ENCODE measurements at places on chromosomes 4 and X.

GRCh38 chr4:158133551-158133950 is 39.3 kb downstream of the GASK1B start:
- no peak for DNase-seq

DNA sequence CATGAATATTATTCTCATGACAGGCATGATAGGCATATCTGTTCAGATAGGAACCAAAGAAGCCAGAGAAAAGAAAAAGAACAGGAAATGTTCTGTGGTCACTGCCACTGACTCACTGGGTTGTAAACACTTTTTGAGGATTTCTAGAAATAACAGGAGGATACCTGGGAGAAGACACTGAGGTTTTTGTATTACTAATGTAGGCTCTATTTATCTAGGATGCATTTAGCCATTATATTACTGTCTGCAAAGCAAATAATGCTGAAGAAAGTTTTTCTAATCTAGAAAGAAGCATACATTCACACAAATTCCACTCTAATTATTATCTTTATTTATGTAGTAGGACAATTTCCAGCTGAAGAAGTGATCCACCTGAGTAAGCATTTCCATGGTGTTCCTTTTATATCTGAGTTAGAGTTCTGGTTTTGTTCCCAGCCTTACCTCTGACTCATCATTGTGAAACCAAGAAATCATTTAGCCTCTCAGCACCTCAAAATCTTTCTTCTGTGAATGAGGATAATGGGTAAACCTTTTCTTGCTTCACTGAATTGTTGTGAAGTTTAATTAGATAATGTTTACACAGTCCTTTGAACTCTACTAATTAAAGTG is 40.2 kb upstream of the EPGN start:
- DNase-seq = peak; percentile 44

DNA sequence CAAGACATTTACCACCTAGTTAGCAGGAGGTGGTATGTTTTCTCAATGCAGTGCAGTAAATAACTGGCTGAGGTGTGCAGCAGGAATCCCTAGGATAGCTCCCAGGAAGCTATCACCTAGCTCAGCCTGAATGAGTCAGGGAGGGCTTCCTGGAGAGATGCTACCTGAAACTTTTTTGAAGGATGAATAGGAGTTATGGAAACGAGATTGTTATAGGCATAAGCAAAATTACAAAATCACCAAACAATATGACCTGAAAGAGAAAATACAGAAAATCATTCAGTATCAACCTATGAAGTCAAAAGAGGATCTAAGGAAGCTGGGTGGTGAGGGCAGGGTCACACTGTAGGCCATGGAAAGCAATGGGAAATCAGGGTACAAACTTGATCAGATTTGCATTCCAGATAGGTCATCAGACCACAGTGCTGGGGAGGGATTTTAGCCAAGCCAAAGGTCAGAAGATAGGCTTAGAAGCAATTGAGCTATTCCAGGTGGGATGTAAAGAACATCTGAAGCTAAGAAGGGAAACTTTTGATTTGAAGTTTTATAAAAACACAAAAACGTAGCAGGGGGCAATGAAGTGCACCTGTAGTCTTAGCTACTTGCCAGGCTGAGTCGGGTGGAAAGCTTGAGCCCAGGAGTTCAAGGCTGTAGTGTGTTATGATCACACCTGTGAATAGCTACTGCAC is 11.3 kb downstream of the AREG start:
- DNase-seq = no peak

DNA sequence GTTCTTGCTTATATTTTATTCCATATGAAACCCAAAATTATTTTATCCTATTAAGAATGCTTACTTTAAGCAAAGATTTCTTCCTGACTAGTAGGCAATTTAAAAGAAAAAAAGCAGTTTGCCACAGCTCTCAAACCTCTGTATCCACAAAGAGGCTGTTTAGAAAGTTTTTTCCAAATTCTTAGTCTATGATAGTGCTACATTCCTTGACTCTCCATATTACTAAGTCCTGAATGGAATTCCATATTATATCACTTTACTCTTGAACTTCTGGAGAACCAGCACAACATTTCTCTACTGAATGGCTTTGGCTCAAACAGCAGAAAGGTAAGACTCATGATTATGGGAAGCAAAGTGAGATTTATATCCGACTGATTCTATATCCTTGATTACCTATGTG is 8.3 kb downstream of the SLC10A6 start:
- peak; percentile 15 for DNase-seq

DNA sequence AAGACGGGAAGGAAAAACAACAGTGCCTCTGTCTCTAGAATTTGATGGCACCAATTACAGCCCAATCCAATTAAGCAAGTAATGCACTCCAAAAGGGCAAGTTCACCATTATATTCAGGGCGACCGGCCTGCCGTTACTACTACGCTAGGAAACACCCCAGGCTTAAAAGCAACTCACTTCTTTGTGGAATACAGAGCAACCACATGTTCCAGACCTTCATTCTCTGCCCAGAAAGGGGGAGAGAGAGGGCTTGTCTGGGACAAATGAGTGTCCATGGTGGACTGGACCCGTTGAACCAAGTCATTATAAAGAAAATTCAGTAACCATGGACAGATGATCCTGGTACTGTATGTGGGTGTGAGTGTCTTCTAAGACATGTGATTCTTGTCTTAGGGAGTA is 1.6 kb downstream of the KDR start:
- DNase-seq = no peak

DNA sequence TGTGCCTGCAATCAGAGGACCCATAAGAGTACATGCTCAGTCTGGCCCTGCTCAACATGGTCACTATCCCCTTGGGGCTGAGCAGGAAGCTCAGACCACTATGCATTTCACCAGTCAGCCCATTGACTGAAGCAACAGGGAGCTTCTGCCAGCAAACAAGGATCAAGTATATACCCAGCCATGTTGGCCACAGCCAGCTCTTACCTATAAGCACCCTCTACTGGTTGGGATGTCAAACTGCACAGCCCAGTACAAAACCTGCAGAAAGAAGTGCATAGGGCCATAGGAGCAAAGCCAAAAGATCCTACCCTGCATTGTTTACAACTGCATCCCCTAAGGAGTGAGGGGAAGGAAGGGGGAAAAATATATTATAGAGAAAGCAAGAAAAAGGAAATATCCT is 214.4 kb upstream of the CPEB2 start:
- peak; percentile 32 for DNase-seq

GRCh38 chrX:133477986-133478385 is 62.7 kb upstream of the GPC4 start:
- peak; percentile 33 for DNase-seq

DNA sequence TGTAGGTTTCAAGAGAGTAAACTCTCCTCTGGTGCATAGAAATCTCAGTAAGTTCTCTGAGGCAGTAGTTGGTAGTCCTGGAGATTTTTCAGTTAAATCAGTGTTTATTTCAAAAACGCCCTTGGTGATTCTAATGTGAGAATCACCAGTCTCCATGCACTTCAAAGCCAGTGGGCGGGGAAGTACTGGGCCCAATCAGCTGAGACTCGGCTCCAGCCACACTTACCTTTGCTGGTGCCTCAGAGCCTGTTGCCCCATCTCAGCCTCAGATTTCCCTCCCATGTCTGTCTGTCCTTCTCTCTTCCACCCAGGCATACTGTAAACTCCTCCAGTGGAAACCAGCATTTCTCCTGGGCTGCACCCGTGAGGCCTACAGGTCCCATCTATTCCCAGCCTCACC is 7.4 kb upstream of the MGST2 start:
- no peak for DNase-seq

GRCh38 chr4:103264905-103265304 is 66.8 kb upstream of the CENPE start:
- DNase-seq = no peak

DNA sequence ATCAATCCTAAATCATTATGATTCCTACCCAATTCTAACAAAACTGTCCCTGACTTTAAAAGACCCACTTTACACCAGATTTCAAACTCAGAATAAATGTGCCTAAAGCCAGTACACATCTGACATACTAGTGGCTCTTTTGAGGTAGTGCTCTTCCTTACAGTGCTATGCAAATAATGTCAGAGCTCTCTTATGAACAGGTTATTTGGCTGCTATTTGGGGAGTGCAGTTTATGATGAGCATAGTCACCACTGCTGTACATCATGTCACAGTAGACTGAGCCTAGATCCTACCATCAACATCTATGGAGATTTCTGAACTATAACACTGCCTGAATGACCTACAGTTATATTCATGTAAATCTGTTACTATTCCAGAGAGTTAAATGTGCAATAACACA is 50.4 kb upstream of the PAGE5 start:
- no peak for DNase-seq

DNA sequence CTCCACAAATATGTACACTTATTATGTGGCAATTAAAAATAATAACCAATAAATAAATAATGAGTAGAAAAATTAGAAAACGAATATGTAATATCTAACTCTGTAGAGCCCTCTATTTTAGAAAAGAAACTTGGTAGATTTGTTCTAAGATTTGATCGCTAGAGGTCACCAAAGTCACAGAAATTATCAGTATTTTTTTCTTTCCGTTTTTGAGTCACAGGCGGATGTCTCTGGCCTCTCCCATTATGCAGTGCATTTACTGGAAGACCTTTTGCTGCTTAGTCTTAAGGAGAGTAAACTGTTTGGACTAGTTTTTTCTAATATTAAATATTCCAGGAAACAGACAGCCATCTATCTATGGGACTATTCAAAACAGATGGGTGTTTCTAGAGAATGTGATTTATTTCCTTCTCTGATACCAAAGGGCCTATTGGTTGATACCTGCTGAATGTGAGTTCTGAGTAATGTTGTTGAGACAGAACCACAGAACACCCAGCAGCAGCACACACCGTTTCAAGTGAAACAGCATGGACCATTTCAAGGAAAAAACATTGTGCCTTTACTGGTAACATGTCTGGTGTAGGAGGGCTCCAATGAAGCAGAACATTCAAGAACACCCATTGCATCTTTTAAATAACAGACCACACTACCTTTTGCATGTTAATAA is 34.0 kb upstream of the GYPA start:
- DNase-seq = peak; percentile 67

- DNase-seq = no peak
Measured at GRCh38 chrX:146707781-146708180, 101.8 kb upstream of the CXorf51B start.

GRCh38 chr4:6199422-6199921 is 877 bp downstream of the JAKMIP1 start:
- no peak for DNase-seq

DNA sequence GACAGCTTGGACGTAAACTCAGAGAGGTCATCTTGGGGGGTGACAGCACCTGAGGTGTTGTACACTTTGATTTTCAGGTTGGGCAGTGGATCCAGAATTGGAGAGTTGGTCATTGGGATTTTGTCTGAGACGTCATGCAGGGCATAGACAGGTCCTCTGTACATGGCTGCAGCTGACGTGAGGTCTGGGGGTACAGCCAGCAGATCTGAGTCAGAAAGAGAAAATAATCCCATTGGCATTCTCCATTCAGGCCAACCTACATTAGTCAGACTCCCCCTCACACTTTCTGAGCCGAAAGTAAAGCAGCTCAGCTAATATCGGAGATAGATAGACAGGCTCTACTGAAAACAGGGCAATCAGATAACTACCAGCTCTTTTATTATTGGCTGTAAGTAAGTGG is 329.7 kb downstream of the UNC5C start:
- peak; percentile 32 for DNase-seq

DNA sequence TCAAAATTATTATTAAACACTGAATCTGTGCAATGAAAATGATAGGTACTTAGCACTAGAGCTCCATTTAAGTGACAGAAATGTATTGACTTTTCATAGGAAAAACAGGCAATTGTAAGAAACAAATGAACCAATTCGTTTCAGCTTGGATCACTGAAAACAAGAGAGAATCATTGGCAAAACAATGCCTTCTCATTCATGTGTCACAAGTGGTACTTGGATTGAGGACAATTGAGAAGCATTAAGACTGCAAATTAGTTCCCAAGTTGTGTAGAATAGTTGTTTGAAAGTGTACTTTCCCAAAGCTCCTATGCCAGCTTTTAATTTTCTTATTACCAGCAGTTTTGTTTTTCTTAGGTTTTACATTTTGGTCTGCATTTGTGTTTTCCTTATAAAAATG is 20.6 kb downstream of the CNKSR2 start:
- no peak for DNase-seq

DNA sequence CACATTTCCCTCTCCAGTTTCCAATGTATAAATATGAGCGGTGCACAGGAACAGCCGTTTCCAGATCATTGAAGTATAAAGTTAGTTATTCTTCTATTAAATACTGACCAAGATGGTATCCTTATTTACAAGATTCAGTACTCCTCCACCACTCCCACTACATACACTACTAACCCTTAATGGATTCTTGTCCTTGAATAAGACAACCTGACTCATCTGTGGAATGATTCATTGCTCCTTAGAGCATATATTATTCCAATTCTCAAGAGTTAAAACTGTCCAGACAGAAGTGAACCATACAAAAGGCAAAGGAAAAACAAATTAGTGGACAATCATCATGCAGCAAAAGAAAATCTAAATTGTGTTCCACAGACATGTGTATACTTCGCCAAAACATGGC is 373.3 kb downstream of the IDS start:
- DNase-seq = peak; percentile 38

GRCh38 chr4:76969941-76970529 is 20.5 kb downstream of the SEPTIN11 start:
- no peak for DNase-seq

- no peak for DNase-seq
Measured at GRCh38 chrX:112056476-112056875, 26.1 kb downstream of the TRPC5 start.

DNA sequence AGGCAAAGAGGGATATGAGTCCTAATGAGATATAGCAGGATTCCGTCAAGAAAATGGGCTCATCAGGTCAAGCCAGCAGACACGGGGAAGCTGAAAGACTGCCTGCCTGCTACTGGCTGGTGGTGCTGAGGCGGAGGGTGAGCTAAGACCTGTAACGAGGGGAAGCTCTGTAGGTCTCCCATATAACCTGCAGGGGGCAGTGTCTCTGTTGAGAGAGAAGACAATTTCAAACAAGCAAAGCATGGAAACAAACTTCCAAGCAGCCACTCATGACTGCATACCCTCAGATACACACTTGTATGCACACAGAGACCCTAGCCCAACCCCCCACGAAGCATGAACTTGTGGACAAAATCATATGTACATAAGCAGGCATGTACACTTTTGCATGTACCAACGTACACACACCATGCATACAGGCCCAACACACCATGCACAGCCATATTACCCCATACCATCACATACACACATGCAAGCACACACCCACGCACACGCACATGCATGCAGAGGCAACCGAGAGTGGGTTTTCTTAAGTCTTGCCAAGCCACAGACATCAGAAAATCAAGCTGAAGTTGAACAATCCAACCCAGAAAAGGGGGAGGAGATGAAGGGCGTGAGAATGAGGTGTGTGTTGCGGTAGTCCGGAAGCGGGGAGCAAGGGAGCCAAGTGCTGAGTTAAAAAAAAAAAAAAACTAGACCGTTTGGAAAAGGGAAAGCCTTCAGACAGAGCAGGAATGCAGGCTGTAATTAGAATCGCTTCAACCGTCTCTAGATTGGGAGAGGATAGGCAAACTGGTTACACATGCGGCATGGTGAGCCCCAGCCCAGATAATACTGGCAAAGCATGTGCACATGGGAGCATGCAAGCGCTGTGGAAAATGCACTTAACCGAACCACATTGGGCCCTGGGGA is 71.0 kb downstream of the PJA1 start:
- DNase-seq = peak; percentile 51

- DNase-seq = peak; percentile 38
Measured at GRCh38 chrX:41558531-41558930, 111.4 kb downstream of the NYX start.

Data from fibroblast of skin of scalp (primary cell).